ENCODE measurements at places on chromosomes 13 and 19.

GRCh38 chr19:30799865-30800755 lies 427.9 kb downstream of the ZNF536 start:
- DNase-seq: no peak

DNA sequence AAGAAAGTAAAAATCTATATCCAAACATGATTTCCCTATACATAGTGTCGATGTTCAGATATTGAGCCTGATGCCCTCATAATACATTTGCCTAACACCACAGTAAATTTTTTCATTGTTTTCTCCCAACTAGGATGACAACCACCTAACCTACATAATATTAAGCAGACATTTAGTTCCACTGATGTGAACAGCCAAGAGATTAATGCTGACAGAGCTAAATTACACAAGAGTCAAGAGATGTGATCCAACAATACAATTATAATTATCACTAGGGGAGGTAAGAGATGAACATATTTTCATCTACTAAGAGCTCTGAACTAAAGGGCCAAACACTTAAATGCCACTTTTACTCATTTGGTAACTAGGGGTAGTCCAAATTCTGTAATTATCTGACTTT lies 145.9 kb downstream of the DACH1 start:
- DNase-seq: no peak

DNA sequence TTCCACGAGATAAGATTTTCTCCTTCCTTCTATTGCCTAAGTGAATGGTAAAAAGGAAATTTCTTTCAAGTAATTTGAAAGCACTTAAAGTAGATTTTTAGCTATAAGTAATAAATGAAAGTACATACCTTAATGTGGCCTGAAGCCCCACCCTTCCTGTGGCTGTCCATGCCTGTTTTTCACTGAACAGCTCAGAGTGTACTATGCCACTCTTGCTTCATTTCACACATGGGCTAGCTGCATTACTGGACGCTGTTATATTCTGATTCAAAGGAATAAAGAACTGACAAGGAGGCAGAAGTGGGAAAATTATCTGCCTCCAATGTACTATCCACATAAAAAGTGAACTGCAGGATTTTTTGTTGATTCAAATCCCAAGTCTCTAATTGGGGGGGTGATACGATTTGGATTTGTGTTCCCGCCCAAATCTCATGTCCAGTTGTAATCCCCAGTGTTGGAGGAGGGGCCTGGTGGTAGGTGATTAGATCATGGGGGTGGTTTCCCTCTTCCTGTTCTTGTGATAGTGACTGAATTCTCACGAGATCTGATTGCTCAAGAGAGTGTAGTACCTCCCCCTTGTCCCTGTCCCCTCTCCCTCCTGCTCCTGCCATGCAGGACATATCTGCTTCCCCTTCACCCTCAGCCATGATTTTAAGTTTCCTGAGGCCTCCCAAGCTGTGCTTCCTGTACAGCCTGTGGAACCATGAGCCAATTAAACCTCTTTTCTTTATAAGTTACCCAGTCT lies 154.7 kb upstream of the SGCG start:
- DNase-seq: no peak

GRCh38 chr13:80666782-80667552 lies 326.0 kb upstream of the SPRY2 start:
- no peak for DNase-seq

- DNase-seq: no peak
Measured at GRCh38 chr13:30666113-30666512, 48.4 kb downstream of the USPL1 start.

DNA sequence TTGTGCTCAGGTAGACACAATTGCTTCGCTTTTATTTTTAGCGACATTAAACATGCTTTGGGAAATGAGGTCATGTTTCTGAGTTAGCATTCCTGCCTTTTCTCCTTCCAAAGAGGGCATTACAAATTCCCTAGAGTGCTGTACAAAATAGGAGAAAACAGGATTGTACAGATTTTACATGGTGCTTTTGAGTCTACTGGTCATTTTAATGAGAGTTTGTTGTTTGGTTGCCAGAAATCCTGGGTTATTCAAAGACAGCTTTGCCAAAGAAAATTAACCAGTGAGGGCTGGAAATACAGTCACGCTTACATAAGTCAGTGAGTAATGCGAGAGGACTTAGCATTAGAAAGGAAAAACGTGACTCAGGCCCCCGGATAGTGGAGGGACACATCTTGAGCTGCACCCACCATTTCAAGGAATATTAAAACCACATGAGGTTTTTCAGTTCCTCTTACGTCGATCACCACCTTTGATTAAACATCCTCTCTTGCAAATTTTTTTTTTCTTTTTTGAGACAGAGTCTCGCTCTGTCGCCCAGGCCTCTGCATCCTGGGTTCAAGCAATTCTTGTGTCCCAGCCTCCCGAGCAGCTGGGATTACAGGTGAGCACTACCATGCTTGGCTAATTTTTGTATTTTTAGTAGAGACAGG lies 55.4 kb downstream of the SACS start:
- DNase-seq: peak; percentile 13

DNA sequence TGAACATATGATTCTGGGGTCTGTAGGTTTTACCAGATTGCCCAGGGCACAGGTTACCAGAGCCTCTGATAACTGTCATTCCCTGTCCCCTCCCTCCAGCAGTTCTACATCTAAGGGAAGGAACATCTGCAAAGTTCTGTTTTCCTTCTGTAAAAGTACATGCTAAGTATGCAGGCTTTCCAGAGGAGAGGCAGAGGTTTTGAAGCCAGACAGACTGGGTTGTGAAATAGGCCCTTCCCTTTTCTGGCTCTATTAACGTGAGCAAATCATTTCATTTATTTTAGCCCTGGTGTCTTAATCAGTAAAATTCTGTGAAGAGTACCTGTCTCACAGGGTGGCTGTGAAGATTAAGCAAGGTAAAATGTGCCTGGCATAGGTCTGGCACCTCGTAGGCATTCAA lies 66.1 kb upstream of the C1QTNF9 start:
- no peak for DNase-seq

DNA sequence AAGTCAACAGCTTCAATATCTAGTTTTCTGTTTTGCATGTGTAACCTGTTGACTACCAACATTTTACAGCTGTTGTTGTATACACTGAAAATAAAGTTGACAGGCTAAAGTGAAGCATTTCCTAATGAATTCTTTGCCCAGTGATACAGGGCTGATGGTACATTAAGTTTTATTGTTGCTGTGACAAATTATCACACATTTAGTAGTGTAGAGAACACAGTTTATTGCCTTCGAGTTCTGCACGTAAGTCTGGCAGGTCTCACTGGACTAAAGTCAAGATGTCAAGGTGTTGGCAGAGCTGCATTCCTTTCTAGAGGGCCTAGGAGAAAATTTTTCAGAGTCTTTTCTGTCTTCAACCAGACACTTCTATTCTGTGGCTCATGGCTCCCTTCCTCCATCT lies 184.2 kb downstream of the SLITRK6 start:
- no peak for DNase-seq

DNA sequence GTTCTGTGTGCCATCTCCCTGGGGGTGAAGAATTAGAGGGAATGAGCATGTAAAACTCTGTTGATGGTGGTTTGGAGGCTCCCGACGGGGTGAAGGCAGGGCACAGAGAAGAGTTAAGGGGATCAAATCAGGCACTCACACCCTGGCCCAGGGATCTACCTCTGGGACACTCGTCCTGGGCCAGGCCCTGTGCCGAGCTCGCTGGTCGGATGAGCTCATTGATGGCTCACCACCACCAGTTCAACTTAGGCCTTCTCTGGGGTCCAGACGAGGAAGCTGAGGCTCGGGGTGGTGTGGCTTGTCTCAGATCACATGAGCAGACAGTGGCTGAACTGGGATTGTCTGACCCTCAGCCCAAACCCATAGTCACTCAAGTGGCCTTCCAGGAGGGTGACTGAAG lies 1.6 kb downstream of the NACC1 start:
- DNase-seq: no peak

GRCh38 chr13:78596399-78596735 lies 7.0 kb downstream of the POU4F1 start:
- no peak for DNase-seq

- no peak for DNase-seq
Measured at GRCh38 chr13:113546571-113547237, 37.8 kb upstream of the TFDP1 start.

DNA sequence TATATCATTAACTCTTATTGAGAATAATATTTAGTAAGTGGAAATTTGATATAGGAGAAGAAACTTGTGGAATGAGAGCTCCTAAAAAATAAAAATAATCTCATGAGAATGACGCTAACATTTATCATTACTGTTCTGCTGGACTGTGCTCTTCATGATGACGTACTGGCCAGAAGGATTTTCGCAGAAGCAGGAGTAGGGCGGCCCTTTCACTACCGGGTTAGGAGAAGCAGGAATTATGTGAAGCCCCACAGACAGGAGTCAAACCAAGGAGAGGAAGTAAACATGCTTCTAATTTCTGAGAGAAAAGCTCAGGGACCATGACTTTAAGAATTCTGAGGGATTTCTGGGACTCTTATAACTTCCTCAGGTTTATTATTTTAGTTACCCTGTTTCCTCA lies 195.1 kb downstream of the VWA8 start:
- no peak for DNase-seq

GRCh38 chr13:74023484-74023883 lies 110.7 kb downstream of the KLF12 start:
- no peak for DNase-seq

DNA sequence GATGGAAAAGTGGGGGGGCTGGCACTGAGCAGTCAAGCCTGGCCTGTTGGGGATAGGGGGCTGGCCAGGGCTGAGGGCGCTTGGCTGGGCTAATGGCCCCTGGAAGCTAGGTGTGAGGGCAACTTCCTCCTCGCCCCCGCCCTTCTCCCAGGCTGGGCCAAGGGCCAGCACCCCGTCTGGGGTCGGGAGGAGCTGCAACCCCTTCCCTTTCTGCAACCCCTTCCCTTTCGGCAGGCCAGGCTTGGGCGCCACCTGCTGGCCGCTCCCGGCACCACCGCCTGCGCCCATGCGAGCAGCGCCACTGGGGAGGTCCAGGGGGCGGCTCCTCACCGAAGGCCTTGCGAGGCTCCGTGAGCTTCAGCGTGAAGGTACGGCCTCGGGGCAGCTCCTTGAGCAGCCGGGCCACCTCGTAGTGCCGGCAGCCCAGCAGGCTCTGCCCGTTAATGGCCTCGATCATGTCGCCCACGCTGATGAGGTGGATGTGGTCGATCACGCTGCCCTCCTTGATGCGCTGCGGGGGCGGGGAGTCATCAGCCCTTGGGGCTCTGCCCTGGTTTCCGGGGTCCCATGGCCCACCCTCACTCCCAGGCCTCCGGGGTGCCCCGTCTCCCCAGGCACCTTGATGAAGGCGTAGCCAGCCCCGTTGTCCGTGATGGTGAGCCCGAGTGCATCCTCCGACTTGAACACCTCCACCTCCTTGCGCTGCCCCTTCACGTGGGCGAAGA lies 5.0 kb upstream of the PTGER1 start:
- DNase-seq: peak; percentile 54

DNA sequence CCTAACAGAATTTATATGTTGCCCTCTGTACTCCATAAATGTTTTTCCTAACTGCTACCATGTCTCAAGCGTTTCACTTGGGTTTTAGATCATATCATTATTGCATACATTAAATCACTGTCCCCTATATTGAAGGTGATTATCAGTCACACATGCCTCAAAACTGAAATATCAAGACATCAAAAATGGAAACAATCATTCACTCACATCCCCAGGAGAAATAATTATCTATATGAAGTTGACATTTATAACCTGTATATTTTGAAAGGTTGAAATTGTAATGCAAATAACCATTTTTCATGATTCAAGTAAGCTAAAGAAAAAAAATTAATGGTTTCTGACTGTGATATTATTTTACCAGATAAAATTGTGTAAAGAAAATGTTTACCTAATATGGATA lies 1695.0 kb downstream of the SLITRK1 start:
- DNase-seq: no peak

DNA sequence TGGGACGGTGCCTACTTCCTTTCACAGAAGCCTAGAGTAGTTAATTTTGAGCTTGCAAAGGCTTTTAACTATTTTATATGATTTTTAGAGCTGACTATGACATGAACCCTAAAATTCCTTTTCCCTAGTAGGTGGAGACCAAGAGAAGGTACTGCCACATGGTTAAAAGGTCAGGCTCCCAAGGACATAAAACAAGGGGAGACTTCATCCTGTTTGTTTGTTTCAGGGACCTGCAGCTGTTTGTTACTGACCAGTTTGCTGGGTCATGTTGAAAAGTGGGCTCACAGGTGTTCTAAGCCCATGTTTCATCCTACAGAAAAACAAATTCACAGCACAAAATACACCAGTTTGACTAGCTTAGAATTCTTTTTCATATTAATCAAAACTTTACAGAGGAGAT lies 3.9 kb upstream of the ZNF460 start:
- DNase-seq: no peak

DNA sequence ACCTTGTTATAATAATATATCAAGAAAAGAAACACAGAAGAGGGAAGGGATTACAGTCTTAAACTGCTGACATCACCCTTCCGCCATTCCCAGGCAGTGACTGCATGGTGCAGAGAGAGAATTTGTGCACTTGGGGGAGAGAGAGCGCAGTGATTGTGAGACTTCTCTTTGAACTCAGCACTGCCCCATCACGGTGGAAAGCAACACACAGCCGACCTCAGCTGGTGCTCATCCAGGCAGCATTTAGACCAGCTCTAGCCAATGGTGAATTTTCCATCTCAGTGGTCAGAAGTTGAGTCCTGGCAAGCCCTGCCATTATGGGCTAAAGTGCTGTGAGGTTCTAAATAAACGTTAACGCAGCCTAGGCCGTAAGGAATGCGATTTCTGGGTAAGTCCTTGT lies 1681.5 kb downstream of the EFNB2 start:
- no peak for DNase-seq

DNA sequence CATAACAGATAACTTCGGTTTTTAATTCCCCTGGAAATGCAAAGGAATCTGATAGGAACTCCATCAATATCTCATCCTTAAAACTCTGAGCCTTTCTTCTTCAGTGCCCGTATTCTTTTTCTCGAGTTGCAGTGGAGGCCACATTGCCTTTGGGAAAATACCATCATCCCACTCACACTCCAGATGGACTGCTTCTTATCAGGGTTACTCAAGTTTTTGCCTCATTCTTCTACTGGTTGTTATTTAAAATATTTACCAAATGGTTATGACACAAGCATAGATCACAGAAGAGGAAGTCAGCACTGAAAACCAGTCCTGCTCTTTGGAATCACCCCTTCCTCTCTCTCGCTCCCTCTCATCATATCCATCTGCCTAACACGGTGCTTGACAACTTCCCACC lies 1020.5 kb upstream of the SLC10A2 start:
- DNase-seq: no peak

DNA sequence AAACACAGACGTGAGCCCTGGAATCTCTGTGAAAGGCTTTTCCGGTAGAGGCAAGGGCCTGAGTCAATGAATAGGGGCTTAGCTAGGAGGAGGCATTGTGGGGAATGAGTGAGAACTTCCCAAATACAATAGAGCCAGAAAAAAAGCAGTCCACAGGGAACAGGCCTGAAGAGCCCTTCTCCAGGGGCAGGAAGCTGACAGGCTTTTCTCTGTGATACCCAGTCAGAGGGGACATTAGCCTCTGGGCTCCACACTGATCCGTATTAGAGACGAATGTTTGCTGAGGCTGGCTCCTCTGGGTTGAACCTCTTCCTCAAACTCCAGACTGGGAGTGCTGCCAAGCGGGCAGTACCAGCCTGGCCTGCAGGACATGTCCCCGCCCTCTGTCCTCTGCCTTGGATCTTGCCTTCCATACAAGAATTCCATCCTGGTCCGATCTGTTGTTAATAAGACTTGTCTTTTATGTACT lies 2.3 kb downstream of the DHRS12 start:
- no peak for DNase-seq

- no peak for DNase-seq
Measured at GRCh38 chr19:11710313-11710712, 28.4 kb downstream of the ZNF823 start.

- no peak for DNase-seq
Measured at GRCh38 chr19:51016798-51017683, 2.5 kb downstream of the KLK10 start.

- DNase-seq: no peak
Measured at GRCh38 chr19:49422407-49423070, 702 bp downstream of the PTH2 start.
